Esophagus squamous epithelium (tissue), 5 donors: ENCODE measurements at places on chromosomes 5 and 9.

DNA sequence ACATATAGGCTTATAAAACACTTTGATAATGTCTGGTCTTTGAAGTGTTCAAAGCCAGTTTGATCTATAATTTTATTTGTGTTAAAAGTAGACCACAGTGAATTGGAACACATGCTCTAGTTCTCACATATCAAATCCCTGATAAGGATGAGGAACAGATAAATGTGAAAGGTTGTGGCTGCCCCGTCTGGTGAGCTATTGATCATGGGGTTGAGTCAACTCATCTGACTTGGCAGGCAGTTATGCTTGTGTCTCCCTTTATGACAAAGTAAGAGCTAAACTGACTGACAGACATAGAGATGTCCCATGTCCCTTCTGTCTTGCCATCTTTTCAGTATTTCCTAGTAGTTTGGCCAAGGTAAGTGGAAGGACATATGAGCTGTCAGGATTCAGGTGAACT is 2.9 kb upstream of the ERMP1 start:
- DNase-seq: no peak

DNA sequence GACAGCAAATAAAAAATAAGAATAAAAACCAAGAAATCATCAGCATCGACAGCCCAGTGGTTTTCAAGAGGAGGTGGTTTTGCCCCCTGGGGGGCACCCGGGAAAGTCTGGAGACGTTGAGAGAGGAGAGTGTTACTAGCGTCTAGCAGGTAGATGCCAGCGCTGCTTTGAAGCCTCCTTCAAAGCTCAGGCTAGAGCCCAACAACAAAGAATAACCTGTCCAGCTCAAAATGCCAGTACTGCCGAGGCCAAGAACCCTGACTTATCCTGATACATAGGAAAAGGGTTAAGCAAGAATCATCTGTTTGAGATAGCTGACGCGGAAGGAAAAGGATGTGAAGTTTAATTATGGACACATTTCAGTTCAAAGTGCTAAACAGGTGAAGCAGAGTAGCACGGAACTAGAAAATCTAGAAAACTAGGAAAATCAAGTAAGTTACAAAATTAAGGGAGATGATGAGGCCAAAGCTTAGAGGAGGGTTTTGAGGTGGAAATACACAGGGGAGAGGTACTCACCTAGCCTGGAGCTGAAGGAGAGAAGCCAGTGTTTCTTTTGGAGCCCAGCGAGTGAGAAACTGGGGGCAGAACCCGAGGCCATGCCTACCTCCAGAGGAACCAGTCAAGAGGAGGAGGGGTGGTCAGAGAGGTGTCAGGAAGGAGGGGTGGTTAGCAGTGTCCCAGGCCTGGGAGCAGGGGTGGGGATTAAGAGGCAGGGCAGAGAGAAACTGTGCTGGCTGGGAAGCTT is 121.0 kb upstream of the RETREG1 start:
- no peak for DNase-seq

DNA sequence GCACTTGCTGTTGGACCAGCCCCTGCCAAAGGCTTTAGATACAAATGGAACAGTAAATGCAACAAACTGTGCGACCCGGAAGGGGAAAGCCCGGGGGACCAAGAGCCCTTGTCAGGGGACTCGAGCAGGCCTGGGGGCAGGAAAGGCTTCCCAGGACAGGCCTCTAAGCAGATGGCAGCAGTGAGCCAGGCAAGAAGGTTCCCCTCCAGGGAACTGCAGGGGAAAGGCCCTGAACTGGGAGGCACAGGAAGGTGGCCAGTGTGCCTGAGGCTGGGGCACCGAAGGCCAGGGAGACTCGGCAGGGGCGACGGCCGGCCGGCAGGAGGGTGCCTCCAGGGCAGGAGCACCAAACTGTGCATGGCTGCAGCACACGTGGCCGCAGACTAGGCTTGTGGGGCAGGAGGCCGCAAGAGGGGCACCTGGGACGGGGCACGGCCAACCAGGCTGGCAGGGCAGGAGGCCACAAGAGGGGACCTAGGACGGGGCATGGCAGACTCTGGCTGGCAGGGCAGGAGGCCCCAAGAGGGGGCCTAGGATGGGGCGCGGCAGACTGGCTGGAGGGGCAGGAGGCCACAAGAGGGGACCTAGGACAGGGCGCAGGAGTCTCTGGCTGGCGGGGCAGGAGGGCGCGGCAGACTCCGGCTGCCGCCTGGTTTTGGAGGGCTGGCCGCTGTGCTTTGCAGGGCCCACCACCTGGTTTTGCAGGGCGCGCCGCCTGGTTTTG is 10.0 kb downstream of the VAV2 start:
- DNase-seq: no peak

DNA sequence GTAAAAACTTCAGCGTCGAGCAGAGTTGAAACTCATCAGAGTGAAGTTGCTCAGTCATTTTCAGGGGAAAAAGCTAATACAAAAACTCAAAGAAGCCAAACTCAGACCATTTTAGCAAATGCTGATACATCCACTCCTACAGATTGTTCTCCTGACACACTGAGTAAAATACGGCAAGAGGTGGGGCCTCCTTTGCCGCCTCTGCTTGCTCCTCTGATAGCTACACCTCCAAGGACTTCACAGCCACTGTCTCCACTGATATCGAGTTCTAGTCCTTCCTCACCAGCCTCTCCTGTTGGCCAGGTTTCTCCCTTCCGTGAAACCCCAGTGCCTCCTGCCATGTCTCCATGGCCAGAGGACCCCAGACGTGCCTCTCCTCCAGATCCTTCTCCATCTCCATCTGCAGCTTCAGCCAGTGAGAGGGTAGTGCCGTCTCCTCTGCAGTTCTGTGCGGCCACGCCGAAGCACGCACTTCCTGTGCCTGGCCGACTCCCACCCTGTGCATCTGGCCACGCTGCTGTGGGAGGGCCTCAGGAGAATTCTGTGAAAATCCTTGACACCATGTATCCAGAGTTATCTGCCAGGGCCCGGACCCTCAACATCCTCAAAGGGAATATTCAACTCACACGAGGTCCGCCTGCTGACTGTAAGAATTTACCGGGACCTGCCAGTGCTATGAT is 41.7 kb downstream of the ICE1 start:
- DNase-seq: no peak

- DNase-seq: no peak
Observed at GRCh38 chr5:119948162-119948561, 318.8 kb downstream of the FAM170A start.

- DNase-seq: no peak
Observed at GRCh38 chr9:21853414-21853813, 51.0 kb downstream of the MTAP start.

- DNase-seq: no peak
Observed at GRCh38 chr9:134681061-134681661, 39.6 kb downstream of the COL5A1 start.

GRCh38 chr9:84615544-84615943 is 54.0 kb upstream of the NTRK2 start:
- no peak for DNase-seq

DNA sequence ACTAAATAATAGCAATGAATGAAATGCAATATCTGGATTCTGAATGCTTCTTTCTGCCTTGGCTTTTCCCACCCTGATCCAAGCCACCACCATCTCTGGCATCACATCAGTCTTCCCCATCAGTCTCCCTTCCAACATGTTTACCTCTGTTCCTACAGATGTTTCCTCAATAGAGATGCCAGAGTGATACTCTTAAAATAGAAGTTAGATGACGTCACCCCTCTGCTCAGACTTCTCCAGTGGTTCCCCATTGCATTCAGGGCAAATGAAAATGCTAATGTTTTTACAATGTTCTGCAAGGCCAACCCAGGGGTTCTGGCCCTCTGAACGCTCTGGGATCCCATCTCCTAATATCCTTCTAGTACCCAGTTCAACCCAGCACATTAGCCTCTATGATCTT is 305.8 kb downstream of the TRIM32 start:
- no peak for DNase-seq

- DNase-seq: no peak
Observed at GRCh38 chr9:129866394-129867135, 31.3 kb downstream of the USP20 start.

DNA sequence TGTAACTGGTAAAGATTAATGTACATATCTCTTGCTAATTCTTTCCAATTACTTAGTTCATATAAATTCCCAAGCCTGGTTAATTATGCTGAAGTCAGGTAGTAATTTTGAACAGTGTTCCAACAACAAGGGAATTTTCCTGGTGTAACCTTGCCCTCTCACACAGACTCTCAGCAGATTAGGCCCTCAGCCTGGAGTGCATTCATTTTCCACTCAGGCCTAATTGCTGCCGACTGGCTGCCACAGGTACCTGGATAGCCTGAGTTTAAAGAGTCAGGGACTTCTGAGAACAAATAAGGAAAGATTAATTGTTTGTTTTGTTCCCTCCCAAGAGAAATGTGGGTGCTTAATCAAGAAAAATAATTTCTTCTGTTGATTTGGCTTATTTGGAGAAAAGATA is 71.4 kb downstream of the PPIC start:
- no peak for DNase-seq

GRCh38 chr5:149544028-149544420 is 7.2 kb downstream of the CSNK1A1 start:
- DNase-seq: no peak

GRCh38 chr5:83564069-83564749 is 92.7 kb downstream of the VCAN start:
- DNase-seq: no peak

- DNase-seq: no peak
Observed at GRCh38 chr9:70569070-70569772, 154.8 kb upstream of the KLF9 start.

- no peak for DNase-seq
Observed at GRCh38 chr9:108244686-108245085, 611.1 kb downstream of the ACTL7B start.

GRCh38 chr9:134365115-134365596 is 38.9 kb downstream of the RXRA start:
- DNase-seq: no peak

DNA sequence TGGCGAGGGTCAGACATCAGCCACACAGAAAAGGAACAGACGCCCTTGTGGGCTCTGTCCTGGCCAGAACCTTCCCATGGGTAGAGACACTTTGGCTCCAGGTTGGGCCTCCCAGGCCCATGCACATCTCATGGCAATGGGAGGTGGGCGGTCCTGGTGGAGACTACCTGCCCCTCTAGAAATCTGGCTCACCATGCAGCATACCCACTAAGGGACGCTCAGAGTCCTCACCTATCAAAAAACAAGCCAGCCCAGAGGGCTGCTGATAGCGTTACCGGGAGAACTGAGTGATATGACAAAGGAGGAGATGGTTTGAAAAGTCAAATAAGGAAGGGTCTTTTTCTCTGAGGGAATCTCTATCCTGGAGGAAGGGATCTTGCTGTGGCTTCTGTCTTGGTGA is 62.1 kb downstream of the C5orf15 start:
- DNase-seq: no peak

- DNase-seq: no peak
Observed at GRCh38 chr5:147689426-147689825, 93.1 kb downstream of the JAKMIP2 start.

- no peak for DNase-seq
Observed at GRCh38 chr9:135358552-135358940, 121.0 kb upstream of the PPP1R26 start.
